Right lobe of liver (tissue), 6 donors: ENCODE measurements at places on chromosomes 7 and 10. TPM values are rescaled to one million over a fixed set of nuclear protein-coding genes. Genes with fewer than 3 reads are reported as not detected.
A peak's percentile ranks its signal among the peaks of the same experiment; 100 is the strongest.

DNA sequence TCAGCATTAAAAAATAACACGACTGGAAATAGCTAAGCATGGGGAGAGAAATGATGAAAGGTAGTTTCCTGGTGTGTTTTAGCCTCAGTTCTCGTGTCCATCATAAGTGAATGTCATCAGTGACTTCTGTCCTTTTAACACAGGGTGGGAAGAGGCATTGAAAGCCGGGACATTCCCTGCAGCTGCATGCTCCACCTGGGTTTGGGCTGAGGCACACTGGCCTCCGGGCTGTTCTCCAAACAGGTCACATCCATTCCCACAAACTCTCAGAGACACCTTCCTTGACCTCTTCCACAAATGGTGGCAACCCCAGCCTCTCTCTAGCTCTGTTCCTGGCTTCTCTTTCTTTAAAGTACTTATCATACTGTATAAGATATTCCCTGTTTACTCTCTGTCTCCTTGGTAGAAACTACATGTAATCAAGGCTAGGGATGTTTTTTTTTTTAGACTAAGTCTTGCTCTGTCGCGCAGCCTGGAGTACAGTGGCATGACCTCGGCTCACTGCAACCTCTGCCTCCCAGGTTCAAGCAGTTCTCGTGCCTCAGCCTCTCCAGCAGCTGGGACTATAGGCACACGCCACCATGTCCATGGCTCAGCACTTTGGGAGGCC, 22.6 kb downstream of the BAIAP2L1 start:
- DNase-seq, result peak; percentile 24

DNA sequence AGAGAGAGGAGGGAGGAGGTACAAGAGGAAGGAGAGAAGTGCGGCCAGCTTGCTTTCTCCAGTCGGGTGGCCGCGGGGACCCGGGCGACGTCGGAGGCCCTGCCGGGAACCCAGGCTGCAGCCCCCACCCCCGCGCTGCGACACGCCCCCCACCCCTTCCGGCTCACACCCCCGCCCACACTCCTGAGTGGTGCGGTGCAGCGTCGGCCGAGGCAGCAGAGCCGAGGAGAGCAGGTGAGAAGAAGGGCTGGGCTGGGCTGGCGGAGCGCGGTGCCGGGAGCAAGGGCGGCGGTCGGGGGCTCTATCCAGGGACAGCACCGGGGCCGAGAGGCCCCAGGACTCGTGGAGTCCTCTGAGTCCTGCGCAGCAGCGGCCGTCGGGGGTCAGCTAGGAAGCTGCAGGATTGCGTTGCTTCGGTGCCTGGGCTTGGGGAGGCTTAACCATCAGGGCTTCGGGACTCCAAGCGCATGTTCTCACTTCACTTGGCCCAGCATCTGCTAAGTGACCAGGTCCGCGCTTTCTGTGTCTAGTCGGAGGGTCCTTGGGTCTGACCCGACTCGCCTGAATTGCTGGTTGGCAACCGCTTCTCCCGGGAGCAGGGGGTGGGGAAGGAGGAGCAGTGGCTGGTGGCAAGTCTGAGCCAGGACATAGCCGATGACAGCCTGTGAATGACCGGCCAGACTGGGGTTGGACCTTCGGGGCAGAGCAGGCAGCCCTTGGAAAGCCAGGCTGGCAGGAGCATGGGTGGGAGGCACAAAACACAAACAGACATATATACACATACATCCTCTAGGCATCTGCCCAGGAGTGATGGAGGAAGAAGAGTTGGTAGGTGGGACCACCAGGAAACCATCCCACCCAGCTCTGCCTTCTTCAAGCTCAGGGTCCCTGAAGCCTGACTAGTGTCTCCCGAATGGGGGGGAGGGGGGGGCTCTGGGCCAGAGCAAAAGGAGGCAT, 683 bp downstream of the CHAT start:
- DNase-seq, result peak; percentile 34

- no peak for DNase-seq
Observed at GRCh38 chr7:137871170-137871915, 24.6 kb upstream of the DGKI start.

GRCh38 chr7:133678137-133678814, 425.4 kb downstream of the EXOC4 start:
- no peak for DNase-seq

GRCh38 chr7:47516386-47516785, 65.5 kb downstream of the TNS3 start:
- no peak for DNase-seq

DNA sequence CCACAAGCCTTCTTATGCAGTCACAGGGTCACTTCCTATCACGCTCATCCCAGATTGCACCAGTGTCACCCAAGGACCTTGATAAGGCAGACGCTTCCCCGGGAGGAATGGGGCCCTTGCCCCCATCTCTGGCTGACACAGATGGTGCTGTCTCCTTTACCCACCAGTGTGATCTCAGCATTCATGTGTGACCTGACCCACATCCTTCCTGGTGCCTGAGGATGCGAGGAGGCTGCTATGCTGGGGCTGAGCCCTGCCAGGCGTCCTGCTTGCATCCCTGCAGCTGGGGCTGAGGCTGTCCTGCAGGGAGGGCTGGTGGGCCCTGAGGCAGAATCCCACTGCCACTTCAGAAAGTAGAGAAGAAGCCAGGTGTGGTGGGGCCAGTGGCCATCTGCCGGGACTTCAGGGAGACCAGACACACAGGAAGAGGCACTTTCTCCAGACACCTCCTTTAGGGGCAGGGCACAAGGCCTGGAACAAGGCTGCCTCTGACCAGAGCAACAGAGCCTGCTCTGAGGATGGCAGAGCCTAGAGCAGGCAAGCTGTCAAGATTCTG, 35.3 kb downstream of the RASGEF1A start:
- DNase-seq, result peak; percentile 10

DNA sequence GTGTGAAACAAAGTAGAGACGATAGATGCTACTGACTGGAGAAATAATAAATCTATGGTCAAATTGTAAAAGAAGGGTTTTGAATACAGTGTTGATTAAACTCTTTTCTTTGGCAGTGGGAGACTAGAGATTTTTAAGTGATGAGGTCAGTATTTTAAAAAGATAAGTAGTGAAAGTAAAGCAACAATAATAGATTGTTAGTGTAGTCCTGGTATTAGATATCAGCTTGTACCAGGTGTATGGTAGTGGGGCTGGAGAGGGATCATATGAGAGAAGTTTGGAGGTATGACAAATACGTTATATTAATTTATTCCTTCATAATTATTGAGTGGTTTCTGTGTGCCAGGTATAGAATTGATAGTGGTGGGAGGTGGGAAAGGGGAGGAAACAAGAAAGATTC, 25.2 kb downstream of the PHTF2 start:
- no peak for DNase-seq

GRCh38 chr10:128528167-128528566, 401.9 kb upstream of the MKI67 start:
- DNase-seq, result no peak

GRCh38 chr10:28312572-28312971, 9.7 kb upstream of the MPP7 start:
- no peak for DNase-seq

DNA sequence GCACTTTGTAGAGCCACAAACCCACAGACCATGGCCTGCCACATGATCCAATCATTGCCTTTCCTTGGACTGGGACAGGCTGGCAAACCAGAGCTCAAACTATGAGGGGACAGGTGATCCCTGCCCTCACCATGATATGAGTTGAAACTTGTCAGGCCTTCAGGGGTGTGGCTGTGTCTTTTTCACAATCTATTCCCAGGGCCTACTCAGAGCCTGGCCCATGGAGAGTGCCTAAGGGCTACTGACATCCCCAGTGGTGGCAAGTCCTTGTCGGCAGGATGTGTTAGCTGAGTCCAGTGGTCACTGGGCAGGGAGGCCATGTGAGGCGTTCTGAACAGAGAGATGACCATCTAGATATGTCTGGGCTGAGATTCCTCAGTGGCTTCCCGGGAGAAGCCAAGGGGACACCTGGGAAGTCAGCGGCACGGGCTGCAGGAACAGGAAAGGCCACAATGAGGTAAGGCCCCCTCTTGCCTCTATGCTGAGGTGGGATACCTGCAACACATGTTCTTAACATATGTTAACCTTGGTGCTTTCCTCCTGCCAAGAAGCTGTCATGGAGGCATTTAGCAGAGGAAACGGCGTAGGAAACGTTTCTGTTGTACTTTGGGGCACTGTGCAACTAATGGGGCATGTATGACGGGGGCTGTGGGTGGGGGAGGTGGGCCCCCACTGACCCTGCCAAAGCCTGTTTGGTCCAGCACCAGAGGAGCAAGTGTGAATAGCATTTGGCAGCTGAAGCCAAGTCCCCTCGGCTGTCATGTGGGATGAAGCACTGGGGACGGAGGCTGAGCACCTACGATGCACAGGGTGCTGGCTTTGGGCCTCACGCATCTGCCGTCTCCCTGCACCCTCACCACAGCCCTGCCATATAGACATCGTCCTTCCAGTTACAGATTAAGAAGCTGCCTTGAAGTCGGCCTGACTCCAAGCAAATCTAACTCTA, 384.0 kb downstream of the RPS24 start:
- DNase-seq, result peak; percentile 28

- peak; percentile 27 for DNase-seq
Observed at GRCh38 chr7:303884-304573, 14.1 kb downstream of the FOXL3 start.

DNA sequence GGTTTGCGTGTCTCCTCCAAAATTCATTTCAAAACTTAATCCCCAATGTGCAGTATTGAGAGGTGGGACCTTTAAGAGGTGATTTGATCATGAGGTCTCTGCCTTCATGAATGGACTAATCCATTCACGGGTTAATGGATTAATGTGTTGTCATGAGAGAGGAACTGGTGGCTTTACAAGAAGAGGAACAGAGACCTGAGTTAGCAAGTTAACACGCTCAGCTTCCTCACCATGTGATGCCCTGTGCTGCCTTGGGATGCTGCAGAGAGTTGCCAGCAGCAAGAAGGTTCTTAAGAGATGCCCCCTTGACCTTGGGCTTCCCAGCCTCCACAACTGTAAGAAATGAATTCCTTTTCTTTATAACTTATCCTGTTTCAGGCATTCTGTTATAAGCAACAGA, 3.7 kb upstream of the TCTN3 start:
- no peak for DNase-seq

DNA sequence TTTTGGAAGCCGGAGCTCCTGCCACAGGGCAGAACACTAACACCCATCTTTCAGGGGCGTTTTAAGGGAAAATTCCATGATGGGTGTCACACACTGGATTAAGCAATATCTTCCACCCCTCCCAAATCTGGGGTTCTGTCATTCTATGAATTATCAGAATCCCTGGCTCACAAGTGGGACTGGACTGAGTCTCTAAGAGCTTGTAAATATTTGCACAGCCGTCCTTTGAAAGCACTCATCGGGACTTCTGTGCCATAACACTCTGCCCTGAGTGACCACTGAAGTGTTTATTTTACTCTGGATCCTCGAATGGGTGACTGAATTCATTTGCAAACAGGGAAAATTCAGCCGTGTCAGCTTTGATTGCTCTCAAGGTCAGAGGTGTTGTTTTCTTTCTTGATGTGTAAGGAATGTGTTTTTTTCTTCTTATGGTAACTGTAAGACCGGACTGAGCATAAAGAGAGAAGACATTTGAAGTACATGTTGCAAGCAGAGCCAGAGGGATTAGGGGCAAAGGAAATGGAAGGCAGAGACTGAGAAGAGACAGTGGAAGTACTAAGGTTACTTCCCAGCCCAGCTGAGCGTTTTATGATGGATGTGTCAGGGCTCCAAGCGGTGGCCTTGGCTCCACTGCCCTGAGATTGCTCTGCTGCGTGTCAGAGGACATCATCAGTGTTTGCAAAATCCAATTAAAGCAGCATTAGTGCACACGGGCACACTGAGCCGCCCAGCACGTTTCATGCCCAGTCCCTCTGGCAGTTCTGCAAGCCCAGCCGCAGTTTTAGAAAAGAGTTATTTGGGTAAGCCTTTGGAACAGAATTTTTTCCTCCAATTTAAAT, 17.7 kb upstream of the GTPBP4 start:
- DNase-seq, result peak; percentile 57

DNA sequence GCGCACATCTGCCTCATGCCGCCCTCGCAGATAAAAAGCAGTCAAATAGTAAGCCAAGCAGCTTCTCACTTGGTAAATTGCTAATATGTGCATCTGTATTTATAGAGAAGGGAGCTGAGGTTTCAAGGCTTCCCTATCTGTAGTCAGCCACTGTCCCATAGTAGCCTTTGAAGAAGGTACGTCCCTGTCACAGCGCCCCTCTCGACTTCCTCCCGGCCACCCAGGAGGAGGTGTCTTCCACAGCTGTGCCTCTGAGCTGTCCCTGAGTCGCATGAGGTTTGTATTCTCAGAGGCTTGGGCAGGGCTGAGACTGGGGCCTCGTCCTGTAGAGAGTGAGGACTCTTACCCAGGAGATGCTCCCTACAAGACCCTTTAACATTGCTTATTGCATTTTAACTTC, 49.0 kb downstream of the SPOCK2 start:
- no peak for DNase-seq

The EXOSC1 gene
- 11.3 TPM for total RNA-seq

The PDZD7 gene
- 0.50 TPM for total RNA-seq

The EPHB4 gene
- 40.6 TPM for total RNA-seq

The SOSTDC1 gene
- not detected for total RNA-seq

The GPR85 gene
- 0.42 TPM for total RNA-seq

The MYH16 gene
- total RNA-seq, result not detected

The SPDYE6 gene
- total RNA-seq, result not detected

The CALML5 gene
- total RNA-seq, result not detected

The AKR1C4 gene
- total RNA-seq, result 172 TPM

The SLC26A5 gene
- total RNA-seq, result 1.1 TPM

The ANKRD1 gene
- not detected for total RNA-seq
